CD4-positive, alpha-beta T cell (primary cell): ENCODE measurements at places on chromosomes 6 and 20.

DNA sequence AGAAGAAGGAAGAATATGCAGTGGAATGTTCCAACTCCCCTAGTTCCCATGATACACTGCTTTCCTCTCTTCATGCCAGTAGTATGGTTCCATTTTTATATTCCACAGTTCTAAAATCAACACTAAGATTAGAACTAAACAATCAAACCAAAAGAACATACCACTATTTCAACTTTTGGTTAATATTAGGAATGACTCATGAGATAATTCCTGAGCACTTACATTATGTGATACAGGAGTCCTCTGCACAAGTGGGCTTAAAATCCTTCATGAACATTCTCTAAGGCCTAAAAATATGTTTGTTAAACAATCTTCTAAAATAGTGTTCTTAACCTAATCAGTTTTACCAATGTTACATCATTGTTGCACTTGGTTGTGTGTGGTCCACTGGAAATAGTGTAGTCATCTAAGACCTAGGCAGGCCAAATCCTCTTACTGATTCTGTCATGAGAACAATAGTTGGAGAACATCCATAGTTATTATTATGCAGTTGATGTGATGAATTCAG is 30.3 kb upstream of the RCAN2 start:
- DNase-seq: no peak

GRCh38 chr6:165597821-165598220 is 65.2 kb downstream of the PDE10A start:
- DNase-seq: no peak

DNA sequence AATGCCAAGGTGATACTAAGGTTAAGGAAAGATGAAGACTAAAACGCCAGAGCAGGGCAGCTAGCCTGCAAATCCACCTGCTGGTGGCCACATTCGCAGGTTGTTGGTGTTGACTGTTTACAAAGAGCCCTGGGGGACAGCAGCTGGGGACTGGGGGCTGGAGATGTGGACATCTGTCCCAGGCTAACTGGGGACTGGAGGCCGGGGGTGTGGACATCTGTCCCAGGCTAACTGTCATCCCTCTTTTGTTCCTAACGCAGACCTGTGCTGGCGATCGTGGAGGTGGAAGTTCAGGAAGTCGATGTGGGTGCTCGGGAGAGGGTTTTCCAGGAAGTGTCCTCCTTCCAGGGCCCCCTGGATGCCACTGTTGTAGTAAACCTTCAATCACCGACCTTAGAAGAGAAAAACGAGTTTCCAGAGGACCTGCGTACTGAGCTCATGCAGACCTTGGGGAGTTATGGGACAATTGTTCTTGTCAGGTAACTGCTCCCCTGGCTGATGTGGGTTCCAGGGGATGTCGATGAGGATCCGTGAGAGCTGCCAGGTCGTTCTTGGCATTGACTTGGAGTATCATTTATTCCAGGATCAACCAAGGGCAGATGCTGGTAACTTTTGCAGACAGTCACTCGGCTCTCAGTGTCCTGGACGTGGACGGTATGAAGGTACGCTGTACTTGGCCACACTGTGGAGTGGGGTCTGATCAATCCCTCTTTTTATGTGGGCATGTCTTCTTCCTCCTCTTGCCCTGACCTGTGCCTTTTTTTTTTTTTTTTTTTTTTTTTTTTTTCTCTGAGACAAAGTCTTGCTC is 87.0 kb downstream of the SERAC1 start:
- no peak for DNase-seq

GRCh38 chr6:116812051-116812650 is 16.7 kb downstream of the GPRC6A start:
- no peak for DNase-seq

DNA sequence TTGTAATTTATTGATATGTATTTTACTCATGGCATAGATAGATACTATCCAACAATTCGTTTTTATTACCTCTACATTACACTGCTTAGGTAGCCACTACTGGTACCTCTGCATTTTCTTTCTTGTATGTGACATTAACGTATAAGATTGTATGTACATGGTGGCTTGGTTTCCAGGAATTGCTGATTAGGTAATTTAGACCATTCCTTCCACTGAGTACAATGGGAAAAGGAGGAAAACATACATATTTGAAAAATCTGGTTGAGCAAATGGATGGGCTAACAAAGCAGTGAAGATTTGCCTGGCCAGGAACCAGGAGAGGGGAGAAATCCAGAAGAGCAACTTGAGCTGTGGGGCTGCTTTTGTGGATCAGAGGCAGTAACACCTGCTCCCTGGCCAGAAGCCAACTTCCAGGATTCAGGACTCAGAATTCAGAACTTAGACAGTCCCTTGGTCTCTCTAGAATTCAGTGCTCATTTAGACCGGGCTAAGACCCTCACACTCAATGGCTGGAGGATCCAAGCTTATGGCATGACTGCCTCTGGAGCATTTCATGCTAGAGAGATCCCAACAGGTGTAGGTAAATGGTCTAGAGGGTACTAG is 17.9 kb upstream of the MICB start:
- no peak for DNase-seq

- no peak for DNase-seq
Observed at GRCh38 chr6:127582777-127583462, 5.9 kb downstream of the C6orf58 start.

DNA sequence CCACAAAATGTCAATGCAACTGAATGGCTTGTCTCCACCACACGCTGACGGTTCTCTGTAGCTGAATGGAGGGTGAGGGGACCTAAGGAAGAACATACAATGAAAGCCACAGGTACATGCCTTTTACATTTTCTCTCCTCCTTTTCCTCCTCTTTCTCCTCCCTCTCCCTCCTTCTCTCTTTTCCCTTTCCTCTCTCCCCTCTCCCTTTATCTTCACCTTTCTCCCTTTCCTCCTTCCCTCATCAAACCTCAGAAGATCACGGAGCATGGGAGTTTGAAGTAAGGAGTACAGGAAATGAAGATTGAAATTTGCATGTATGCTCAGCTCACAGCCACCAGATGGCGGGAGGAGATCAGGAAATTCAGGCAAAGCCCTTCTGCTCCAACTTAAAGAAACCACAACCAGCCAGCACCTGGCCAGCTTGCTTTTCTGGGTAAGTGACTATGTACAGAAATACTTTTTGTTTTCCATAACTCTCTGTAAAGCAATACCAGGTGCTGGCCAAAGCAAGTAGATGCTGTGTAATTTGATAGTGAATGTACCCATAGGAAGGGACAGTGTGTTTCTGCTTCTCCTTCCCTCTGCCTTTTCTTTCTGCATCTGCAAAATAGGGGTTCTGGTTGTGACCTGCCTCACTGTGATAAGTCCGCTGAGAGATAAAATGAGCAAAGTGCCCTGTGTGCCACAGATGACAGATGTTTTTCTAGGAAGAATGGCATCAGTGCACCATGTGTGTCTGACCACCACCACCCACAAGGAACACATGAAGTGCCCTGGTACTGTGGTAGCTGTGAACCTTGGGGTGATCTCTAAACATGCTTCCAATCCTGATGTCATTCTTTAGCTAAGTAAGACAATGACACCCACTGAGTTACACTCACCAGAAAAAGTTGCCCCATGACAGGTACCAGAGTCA is 18.6 kb upstream of the FOXO3 start:
- peak; percentile 58 for DNase-seq

DNA sequence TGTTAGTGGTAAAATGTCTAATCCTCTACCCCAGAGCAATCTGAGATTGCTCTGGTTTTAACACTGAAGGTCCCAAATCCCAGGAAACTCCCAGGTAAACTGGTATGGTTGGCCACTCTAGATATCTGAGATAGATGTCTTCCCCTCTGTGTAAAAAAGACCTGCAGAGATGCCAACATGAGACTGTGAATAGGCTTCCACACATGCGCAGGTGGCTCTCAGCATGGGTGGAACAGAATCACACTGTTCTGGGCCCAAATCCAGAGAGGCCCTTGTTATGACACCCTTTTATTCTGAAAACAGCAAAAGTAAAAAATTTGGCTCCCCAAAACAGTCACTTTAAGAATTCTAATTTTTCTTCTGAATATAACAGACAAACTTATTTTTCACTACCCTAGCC is 88.7 kb upstream of the BMP5 start:
- DNase-seq: no peak
